Uterus (tissue), 4 donors: ENCODE measurements at places on chromosomes 5 and 9. TPM values are rescaled to one million over a fixed set of nuclear protein-coding genes. Genes with fewer than 3 reads are reported as not detected.

The SELENOP gene
- 519 TPM for total RNA-seq

The SLC6A3 gene
- total RNA-seq, result not detected

DNA sequence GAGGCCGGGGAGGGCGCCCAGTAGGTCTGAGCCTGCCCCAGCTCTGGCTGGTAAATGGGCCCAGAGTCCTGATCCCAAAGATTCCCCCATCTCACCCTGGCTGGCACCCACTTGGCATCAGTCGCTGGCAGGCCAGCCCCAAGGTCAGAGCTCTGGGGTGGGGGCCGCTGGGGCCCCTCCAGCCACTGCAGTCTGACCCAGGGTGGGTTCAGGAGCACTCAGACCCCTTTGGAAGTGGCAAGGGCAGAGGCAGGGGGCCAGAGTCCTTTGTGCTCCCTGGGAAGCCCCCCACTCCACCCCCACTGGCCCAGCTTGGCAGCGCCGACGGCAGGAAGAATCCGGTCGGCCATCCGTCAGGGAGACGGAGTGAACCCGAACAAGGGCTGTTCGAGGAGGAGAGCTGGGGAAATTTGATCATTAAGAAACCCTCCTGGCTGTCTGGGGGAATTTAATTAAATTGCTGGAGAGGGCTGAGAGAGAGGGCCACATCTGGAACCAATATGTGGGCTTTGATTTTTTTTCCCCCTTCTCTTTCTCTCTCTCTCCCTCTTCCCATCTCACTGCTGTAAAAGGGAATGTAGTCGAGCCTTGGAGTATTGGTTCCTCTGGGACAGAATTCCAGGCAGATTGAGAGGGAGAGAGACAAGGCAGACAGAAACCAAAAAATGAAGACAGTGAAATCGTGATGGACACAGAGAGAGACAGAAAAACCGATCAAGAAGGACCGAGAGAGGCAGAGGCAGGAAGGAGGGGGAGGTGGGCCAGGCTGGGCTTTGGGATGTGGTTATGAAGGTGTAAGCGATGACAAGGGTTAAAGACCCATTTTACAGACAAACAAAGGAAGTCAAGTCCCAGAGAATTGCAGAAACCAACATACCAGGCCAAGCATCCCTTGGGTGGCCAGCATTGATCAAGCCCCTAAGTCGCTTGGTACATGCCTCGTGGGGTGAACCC is 8.1 kb upstream of the ASB6 start:
- DNase-seq, result no peak

DNA sequence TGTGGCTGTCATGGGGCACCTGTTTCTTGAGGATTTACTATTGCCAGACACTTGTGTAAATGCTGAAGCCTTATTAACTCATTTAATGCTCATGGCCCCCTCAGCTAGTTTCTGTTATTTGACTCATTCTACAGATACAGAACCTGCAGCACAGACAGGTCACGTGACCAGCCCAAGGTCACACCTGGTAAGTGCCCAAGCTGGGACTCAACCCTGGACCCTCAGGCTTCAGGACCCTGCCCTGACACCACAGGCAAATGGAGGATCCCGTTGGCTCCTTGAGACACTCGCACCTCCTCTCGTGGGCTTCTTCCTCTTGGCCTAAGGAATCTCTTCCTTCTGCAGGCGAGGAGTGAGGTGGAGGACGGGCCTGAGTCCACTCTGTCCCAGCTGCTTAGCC is 10.6 kb upstream of the NEURL1B start:
- peak; percentile 10 for DNase-seq

DNA sequence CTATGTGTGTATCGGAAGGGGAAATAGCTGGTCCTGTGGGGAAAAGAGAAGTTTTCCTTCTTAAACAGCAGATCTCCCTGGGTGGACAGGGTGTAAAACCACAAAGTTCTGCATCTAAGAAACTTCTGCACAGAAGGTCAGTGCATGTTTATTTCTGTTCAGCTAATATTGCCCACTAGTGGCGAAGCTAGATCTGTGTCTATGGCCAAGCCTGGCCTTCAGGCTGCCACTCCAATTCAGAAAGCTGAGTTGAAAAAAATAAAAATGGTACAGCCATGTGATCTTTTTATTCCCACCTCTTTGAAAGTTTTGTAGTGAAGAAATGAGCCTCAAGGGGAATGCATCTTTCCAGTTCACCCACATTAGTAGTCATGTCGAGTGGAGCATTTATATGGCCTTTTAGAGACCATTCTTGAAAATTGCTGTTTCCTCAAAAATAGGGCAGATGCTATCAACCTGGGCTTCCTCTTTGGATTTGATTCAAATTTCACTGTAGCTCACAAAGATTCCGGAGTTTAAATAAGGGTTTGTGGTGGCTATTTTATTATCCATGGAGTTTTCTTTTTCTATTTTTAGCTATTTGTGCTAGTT is 488.0 kb downstream of the PRELID2 start:
- DNase-seq, result no peak

DNA sequence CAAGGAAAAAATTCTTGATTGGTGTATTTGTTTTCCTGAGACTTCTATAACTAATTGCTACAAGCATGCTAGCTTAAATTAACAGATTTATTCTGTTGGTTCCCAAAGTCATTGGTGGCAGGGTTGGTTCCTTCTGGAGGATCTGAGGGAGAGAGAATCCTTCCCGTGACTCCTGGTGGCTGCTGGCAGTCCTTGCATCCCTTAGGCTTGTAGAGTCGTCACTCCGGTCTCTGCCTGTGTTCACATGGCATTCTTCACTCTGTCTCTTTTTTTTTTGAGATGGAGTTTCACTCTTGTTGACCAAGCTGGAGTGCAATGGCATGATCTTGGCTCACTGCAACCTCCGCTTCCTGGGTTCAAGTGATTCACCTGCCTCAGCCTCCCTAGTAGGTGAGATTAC is 5.3 kb downstream of the CDK9 start:
- DNase-seq, result no peak
